ENCODE measurements at places on chromosomes 3 and 15. TPM values are rescaled to one million over a fixed set of nuclear protein-coding genes. Genes with fewer than 3 reads are reported as not detected.

Gene STAC
- total RNA-seq, result 6.1 TPM

DNA sequence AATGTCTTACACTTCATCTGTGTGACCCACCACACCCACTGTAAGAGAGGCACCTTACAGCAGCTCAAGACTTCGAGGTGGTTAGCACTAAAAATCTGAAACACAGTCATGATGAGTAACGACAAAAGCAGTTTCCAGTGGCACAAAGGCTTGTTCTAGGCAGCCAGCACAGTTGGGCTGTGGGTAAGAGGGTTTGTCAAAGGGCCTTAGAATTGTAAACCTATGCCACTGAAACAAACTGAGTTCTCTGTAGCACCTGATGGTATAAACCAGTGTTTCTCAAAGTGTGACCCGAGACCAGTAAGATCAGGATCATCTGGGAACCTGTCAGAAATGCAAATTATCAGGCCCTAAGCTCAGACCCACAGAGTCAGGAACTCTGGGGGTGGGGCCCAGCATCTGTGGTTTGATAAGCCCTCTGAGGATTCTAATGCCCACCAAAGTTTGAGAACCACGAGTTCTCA lies 36.5 kb downstream of the DAPK2 start:
- H3K36me3 ChIP-seq, result no peaks in the 10 kb centered on the region
- peak overlapping the region; percentile 40 for H3K27ac ChIP-seq
- DNase-seq, result no peak
- H3K4me3 ChIP-seq, result no peak overlapping the region
- peaks cover 3% of the 10 kb centered on the region for H3K4me1 ChIP-seq

GRCh38 chr3:37935756-37936666 lies 54.6 kb upstream of the VILL start:
- H3K4me3 ChIP-seq, result no peak overlapping the region
- DNase-seq, result no peak
- H3K27ac ChIP-seq, result peak overlapping the region; percentile 80
- H3K4me1 ChIP-seq, result peaks cover 7% of the 10 kb centered on the region

DNA sequence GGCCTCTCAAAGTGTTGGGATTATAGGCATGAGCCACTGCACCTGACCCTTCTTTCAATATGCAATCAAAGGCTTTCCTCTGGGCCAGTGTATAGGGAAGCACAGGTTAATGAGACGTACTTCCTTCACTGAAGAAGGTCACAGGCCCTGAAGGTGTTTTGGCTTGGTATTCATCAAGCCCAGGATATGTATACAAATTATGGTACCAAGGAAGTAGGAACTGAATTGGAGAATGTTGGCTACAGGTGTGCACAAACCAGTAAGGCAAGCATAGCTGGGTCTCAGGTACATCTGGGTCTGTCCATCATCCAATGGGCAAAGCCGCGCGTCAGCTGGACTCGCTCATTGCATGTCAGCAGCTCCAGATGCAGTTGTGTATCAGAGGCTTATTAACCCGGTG lies 237.9 kb downstream of the ADAMTS17 start:
- no peak overlapping the region for H3K27ac ChIP-seq
- H3K27me3 ChIP-seq, result no peaks in the 10 kb centered on the region
- no peak for DNase-seq
- no peak overlapping the region for H3K4me3 ChIP-seq

GRCh38 chr15:38560456-38560926 lies 4.1 kb downstream of the RASGRP1 start:
- H3K4me3 ChIP-seq, result no peak overlapping the region
- no peak for DNase-seq
- no peaks in the 10 kb centered on the region for H3K4me1 ChIP-seq
- H3K27me3 ChIP-seq, result no peaks in the 10 kb centered on the region
- H3K36me3 ChIP-seq, result no peaks in the 10 kb centered on the region

DNA sequence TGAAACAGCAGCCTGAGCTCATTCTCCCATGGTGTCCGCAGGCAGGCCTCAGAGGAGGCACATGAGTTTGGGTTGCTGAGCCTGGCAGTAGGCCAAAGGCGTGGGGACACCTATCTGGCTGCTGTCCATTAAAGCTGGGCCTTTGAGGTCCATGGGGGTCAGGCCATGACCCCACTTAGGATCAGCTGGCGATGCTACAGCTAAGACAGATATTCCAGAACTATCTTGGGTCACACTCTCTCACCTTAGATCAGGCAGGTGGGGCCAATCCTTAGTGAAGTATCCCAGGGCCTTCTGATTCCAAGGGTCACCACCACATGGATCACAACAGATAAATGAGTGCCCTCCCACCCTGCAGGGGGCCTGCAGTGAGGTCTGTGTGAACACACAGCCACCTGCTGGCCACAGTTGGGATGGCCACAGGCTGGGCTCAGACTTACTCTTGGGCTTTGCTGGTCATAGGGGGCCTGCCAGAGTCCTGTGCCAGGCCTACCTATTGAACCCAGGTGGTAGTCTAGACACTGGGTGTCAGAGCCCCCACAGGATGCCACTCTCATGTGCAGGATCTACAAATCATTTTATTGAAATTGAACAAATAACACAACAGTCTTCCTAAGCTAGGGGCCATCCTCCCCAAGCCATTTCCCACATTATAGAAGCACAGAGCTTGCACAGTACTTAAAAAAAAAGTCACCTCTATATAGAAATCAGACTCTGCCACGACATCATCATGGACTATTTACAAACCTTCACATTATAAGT lies 2.0 kb upstream of the HYAL2 start:
- H3K27ac ChIP-seq, result peak overlapping the region; percentile 93
- H3K27me3 ChIP-seq, result no peaks in the 10 kb centered on the region
- H3K4me1 ChIP-seq, result peaks cover 6% of the 10 kb centered on the region
- no peak overlapping the region for H3K4me3 ChIP-seq

Gene PLXNB1
- 60.2 TPM for total RNA-seq

GRCh38 chr3:184740509-184741258 lies 28.8 kb upstream of the MAGEF1 start:
- DNase-seq, result peak; percentile 33
- peak overlapping the region; percentile 69 for H3K27ac ChIP-seq
- no peak overlapping the region for H3K4me3 ChIP-seq

DNA sequence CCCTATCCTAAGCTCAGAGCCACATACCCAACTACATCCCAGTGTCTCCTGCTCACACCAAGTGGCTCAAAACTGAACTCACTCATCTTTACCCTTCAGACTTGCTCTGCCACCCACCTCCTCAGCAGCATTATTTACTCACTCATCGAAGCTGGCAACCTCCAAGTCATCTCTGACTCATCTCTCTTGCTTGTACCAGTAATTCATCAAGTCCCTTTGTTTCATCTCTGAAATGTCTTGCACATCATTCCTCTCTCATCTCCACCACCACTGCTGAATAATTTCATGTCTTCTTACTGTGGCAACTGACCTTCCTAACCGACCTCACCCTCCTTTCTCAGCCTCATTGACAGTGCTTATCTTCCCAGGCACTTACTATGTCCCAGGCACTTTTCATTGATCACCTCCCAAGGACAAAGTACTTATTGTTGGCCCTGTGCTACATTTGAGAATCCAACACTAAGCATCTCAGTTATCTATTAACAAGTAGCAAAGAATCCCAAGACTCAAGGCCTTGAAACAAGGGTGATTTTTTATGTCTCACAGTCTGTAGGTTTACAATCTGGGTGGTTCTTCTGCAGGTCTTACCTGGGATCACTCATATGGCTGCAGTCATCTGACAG lies 82.0 kb downstream of the MRPL46 start:
- no peak for DNase-seq
- no peaks in the 10 kb centered on the region for H3K4me1 ChIP-seq
- H3K36me3 ChIP-seq, result no peaks in the 10 kb centered on the region

Gene PCCB
- 31.3 TPM for total RNA-seq

Gene C15orf39
- 7.7 TPM for total RNA-seq

Gene VWA5B2
- 0.33 TPM for total RNA-seq

Gene SKIL
- 37.0 TPM for total RNA-seq

DNA sequence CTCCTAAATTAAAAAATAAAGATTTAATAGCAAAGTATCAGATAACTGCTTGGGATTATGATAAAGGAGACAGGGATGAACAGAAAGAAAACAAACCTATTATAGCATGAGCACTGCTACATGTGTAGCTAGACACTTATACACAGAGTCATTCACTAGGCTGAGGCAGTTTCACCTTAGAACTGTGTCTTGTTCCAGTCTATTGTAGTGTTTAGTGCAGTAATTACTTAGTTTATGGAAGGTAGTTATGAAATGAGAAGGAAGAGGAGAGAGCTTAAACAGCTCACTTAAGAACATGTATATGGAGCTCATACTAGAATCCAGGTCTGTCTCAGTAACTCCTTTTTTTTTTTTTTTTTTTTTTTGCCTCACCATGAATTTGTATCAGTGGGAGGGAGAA lies 441.4 kb downstream of the PDCD6IP start:
- no peaks in the 10 kb centered on the region for H3K27me3 ChIP-seq
- H3K36me3 ChIP-seq, result no peaks in the 10 kb centered on the region
- H3K27ac ChIP-seq, result no peak overlapping the region

GRCh38 chr3:56257826-56258225 lies 210.4 kb downstream of the ERC2 start:
- H3K4me1 ChIP-seq, result no peaks in the 10 kb centered on the region
- no peaks in the 10 kb centered on the region for H3K27me3 ChIP-seq
- H3K27ac ChIP-seq, result no peak overlapping the region
- H3K36me3 ChIP-seq, result no peaks in the 10 kb centered on the region
- H3K4me3 ChIP-seq, result no peak overlapping the region

GRCh38 chr15:79820820-79821219 lies 76.0 kb downstream of the MTHFS start:
- DNase-seq, result no peak
- H3K4me3 ChIP-seq, result no peak overlapping the region
- no peaks in the 10 kb centered on the region for H3K4me1 ChIP-seq
- no peaks in the 10 kb centered on the region for H3K27me3 ChIP-seq

Gene LRRC2
- 1.5 TPM for total RNA-seq

Gene RPL22L1
- total RNA-seq, result 196 TPM

Data from breast epithelium (tissue), 4 donors.